ENCODE measurements at places on chromosomes 16 and 17.

DNA sequence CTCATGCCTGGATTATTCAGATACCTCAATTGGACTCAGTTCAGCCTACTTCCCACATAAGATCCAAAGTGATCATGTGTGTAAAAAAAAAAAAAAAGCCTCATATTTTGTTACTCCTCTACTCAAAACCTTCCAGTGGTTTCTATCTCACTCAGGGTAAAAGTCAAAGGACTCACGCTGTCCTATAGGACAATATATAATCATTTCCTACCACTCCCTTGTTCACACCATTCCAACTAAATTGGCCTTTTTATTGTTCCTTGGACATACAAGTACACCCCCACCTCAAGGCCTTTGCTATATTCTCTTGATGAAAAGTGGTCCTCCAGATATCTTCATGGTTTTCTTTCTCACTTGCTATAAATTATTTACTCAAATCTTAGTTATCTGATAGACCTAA lies 99.2 kb downstream of the USP32 start:
- DNase-seq, result no peak

DNA sequence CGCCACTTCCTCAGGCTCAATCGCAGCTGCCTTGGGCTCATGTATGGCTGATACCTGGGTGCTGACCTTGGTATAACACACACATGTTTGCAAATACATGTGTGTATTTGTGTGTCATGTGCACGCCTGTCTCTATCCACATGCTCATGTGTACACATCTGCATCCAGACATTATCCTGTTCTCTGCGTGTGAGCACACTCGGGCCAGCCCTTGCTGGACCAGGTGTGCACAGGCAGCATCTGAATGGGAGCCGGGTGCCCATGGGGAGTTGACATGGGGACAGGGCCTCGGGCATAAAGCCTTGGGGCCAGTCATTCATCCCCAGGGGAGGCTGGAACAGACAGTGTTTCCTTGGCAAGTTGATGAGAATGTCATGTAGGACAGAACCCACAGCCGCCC lies 29.1 kb upstream of the CRHR1 start:
- DNase-seq, result no peak

DNA sequence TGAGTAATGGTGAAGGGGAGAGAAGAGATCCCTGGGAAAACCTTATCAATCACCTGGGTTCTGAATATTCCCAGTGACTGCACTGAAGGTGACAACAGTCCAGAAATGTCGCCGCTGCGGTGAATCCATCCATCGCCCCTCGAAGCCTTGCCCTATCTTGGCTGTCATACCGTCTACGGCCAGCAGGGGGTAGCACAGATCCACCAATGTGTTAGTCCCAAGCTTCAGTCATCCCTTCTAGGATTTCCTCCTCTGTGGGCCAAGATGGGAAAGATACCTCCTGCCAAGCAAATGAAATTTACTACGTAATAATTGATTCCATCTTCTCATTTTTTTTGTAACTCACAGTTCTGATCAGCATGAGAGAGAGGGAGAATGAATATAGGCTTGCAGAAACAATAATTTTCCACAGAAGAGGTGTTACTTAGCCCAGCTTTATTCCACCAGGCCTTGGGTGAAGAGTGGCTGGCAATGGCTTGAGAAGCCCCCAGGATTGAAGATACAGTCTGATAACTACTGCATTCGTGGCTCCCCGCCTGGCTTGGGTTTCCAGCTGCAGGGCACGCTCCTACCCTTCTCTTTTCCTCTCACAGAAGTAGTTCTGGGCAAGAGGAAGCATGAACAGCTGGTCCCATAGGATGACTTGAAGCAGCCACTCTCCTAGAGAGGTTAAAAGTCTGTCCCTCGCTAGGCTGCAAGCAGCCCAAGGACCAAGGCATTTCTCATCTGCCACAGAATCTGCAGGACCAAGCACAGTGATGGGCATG lies 2.6 kb upstream of the FMNL1 start:
- DNase-seq, result peak; percentile 89

GRCh38 chr16:24077966-24078365 lies 178.2 kb upstream of the CACNG3 start:
- no peak for DNase-seq

GRCh38 chr17:488993-489757 lies 136.6 kb upstream of the RPH3AL start:
- DNase-seq, result peak; percentile 14

DNA sequence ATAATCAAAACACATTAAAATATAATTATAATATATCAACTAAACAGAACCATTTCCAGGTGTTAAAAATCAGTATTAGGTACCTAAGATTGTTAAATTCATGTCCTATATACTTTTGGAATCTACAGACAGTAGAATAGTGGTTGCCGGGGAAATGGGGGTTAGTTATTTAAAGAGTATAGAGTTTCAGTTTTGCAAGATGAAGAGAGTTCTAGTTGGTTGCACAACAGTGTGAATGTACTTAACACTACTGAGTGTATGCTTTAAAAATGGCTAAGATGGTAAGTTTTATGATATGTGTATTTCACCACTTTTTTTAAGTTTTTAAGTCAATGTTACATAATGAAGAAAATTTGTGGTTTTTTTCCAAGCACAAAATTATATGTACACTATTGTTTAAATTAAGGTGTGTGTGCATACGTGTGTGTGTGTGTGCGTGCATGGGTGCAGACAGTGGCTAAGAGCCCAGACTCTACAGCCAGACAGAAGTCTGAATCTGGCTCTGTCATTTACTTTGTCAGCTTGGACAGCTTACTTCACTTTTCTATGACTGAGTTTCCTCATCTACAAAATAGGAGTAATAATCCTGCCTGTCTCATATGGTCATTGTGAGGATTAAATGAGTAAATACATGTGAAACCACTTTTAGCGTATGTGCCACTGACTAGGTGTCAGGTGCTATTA lies 25.3 kb upstream of the PHAF1 start:
- DNase-seq, result no peak

DNA sequence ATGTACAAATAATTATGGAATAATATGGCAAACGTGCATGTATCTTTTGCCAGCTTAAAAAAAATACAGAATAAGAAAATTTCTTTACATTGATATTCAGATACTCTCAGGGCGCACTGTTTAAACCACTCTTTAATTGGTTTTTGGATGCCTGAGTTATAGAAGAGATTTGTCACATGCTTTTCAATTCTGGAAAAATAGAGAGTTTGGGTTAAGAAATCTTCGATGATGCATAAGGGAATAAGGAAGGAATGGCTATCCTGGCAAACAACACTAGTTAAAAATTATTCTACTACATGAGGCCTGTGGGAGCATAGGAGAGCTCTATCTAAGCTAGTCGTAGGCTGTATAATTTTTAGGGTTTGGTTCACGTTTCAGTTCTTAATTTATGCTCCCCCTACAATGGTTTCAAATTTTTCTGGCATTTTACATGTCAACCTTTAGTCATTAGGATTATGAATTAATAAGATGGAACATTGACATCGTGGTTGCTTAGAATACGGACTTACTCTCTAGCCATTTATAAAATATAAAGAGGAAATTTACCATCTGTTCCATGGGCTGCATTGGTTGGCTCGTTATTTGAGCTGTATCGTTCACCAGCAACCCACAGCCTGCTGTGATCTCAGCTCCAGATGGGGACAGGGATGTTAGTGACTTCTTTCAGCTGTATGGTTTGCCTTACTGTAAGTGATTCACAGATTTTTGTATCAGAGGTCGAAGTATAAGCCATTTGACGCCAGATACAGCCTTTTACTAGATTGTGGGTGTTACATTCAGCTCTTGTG lies 15.9 kb downstream of the NARF start:
- DNase-seq, result no peak

DNA sequence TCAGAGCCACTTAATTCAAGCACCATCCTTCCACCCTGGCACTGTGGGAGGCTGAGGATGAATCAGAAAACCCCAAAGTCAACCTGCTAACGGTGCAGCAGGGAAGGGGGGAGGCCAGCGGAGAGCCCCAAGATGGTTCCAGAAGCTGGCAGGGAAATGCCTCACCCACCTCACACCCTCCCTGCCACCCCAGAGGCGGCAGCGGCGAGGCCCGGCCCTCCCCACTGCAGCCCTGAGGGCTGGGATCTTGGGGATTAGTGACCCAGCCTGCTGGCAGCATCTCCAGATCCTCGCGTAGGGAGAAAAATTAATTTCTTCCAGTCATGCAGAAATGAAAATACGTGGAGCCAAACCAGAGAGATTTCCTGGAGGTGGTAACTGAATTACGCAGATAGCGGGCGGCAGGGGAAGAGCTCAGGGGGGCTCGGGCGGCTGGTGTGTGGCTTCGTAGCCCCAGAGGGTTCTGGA lies 38.2 kb downstream of the CBFA2T3 start:
- no peak for DNase-seq

DNA sequence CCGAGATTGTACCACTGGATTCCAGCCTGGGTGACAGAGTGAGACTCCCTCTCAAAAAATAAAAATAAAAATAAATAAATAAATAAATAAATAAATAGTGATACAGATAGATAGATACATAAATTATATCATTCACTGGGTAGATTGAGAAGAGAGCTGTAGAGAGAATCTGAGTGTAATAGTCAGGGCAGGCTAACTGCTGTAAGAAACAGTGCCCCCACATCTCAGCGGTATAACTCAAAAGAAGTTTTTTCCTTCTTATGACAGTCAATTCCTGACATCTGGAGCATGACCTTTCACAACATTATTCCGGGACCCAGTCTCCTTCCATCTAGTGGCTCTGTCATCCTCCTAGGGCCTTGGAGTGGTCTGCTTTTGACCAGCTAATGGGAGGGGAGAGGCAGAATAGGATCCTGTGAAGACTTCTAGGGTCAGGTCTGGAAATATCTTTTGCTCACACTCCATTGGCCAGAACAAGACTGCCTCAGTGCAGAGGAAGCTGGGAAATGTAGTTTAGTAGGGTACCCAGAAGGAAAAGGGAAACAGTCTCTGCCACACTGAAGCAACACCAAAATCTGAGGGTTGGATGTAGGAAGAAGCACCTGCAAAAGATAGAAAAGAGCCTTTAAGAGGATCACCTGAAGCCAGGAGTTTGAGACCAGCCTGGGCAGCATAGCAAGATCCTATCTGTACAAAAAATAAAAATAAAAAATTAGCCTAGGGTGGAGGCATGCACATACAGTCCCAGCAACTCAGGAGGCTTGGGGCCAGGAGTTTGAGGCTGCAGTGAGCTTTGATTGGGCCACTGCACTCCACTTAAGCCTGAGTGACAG lies 3.0 kb upstream of the QPRT start:
- DNase-seq, result no peak

- DNase-seq, result no peak
Observed at GRCh38 chr17:45222014-45222288, 266 bp downstream of the FMNL1 start.

- no peak for DNase-seq
Observed at GRCh38 chr16:86570558-86571529, 4.2 kb downstream of the FOXC2 start.

DNA sequence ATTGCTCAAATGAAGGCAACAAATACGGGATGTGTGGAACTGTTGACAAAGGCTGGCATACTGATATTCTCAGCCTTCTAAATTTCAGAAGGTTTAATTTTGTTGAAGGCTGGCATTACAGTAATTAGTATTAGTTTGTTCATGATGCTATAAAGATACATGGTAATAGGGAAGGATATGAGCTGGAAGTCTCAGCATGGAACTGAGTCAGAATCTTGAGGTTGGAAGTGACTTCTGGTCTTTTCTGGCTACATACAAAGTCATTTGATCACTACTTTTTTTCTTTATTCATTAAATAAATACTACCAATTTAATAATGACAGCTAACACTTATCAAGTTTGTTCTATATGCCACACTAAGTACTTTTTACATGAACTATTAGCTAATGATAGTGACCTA lies 22.6 kb downstream of the RABEP1 start:
- DNase-seq, result no peak

DNA sequence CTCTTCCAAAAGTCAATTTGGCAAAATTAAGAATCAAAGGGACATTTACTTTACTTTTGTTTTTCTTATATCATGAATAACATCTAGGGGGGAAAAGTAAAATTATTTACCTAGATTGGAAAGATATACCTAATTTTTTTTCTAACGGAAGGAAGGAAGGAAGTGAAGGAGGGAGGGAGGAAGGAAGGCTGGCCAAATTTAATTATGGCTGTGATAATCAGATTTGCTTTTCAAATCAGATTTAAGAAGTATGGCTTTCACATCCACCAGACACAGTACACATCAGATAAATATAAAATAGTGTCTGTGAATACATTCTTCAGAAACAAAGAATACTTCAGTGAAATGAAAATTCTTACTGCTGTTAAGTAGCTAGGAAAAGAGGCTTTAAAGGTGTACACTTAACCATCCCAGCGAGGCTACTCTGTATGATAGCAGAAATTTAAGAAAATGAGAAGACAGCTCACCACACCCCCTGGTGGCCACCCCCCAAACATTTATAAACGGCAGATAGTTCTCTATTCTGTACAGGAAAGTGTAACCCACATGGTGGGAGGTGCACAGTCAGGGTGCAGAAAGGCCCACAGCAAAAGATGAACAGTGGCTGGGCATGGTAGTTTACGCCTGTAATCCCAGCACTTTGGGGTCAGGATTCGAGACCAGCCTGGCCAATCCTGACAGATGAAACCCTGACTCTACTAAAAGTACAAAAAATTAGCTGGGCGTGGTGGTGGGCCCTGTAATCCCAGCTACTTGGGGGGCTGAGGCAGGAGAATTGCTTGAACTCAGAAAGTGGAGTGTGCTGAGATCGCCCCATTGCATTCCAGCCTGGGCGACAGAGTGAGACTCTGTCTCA lies 150.8 kb downstream of the SSH2 start:
- peak; percentile 85 for DNase-seq

- DNase-seq, result peak; percentile 11
Observed at GRCh38 chr16:70331588-70332358, 14.9 kb upstream of the DDX19A start.

DNA sequence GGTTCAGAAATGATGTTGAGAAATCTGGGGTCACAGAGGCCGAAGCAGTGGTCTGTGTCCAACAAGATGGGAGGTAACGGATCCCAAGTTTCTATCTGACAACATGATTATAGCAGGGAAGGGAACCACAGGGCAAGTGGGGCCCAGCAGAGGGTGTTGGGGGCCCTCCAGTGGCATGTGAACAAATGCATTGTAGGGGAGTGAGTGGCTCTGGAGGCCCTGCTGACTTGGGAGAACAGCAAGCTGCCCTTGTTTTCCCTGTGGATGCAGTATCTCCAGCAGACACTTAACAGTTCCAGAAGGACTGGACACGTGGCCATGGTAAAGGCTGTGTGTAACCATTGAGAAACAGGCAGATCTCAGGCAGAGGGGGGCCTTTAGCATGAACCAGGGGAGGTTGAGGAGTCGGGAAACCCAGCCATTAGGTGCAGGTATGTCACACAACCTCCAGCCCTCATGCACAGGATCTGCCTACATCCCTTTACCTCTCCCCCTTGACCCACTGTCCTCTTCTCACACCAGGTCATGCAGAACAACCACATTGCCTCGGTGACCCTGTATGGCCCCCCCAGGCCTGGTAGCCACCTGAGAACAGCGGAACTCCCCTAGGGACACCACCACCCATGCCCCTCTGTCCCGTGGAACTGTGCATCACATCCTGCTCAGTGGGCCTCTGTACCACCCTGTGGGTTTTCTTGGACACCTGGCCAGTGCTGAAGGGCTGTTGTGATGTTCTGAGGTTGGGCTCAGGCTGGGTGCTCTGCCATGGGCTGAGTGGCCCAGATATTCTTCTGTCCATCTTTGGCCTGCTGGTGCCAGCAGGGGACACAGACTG lies 4.1 kb downstream of the B3GNT9 start:
- DNase-seq, result no peak

- no peak for DNase-seq
Observed at GRCh38 chr17:27854163-27854562, 39.0 kb downstream of the LYRM9 start.

Data from CD4-positive, alpha-beta T cell treated with Interleukin-2 at 100 ng/mL for 4 hours (primary cell).